ENCODE measurements at places on chromosomes 5 and 9. TPM values are rescaled to one million over a fixed set of nuclear protein-coding genes. Genes with fewer than 3 reads are reported as not detected.
A peak's percentile ranks its signal among the peaks of the same experiment; 100 is the strongest.

SH3PXD2B gene
- 66.3 TPM for total RNA-seq

TMEM174 gene
- total RNA-seq: not detected

PDE8B gene
- total RNA-seq: not detected

MEIKIN gene
- total RNA-seq: not detected

FOXI1 gene
- total RNA-seq: not detected

- no peak for DNase-seq
Measured at GRCh38 chr5:160339406-160340130, 27.2 kb upstream of the CCNJL start.

DNA sequence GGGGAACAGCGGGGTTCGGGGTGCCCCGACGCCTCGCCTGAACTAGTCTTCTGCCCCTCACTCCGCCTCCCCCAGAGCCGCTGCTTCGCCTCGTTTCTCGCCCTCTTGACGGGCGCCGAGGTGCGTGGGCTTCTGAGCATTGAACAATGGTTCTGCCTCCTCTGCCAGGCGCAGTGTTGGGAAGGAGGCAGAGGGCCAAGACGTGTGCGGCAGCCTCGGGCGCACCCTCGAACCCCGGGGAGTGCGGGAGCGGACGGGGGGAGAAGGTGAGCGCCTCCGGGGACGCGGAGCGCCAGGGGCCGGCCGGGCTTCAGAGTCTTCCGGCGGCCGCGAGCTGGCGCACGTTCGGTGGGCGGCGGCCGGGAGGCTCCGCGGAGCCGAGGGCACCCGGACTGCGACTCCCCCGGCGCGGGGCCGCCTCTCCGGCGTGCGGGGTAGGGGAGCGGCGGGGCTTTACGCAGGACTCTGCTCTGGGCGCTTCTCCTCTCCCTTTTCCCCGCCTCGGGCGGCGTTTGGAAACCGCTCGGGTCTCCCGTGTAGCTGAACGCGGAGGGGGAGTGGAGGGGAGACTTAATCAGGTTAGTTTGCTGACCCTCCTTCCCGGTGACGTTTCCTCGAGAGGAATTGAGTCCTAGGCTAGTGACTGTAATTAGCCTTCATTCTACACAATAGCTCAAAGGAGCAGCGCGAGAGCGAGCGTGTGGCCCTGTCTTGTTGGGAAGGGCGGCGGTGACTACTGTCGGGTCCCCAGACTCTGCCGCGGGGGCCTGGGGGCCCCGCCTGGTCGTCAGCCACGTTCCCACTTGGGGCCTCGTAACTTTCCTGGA, 1.1 kb downstream of the VLDLR start:
- DNase-seq: peak; percentile 24

Data from endothelial cell of umbilical vein (primary cell).